ENCODE measurements at places on chromosomes 5 and 9.

DNA sequence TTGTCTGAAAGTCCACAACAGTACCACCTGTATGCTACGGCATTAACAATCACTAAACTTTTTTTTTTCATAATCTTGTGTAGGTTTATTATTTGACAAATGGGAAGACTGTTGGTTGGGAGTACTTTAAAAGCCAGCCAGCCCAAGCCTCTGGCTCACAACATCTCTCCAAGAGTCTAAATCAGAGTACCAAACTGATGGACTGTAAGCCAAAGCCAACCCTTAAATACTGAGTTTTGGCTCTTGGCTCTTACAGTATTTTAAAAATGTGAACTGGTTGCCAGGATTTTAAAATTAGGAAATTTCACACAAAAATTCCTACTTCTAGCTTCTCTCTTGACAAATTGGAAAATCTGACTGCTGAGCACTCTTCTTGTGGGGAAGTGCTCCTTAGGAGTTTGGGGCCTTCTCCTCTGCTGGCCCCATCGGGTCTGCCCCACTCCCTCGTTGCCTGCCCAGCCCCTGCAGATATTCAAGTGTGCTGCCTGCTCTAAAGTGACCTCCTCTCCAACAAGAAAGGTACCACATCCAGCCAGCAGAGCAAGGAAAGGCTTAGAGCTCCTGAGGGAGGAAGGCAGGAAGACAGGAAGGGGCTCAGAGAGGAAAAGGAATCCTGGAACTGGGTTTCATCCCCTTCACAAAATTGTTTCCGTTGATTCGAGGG lies 21.8 kb upstream of the TMOD1 start:
- DNase-seq = no peak

GRCh38 chr9:124496463-124496862 lies 10.7 kb downstream of the NR5A1 start:
- DNase-seq = no peak

- DNase-seq = no peak
These were observed 26.0 kb downstream of the ERCC6L2 start for GRCh38 chr9:95901506-95901905.

DNA sequence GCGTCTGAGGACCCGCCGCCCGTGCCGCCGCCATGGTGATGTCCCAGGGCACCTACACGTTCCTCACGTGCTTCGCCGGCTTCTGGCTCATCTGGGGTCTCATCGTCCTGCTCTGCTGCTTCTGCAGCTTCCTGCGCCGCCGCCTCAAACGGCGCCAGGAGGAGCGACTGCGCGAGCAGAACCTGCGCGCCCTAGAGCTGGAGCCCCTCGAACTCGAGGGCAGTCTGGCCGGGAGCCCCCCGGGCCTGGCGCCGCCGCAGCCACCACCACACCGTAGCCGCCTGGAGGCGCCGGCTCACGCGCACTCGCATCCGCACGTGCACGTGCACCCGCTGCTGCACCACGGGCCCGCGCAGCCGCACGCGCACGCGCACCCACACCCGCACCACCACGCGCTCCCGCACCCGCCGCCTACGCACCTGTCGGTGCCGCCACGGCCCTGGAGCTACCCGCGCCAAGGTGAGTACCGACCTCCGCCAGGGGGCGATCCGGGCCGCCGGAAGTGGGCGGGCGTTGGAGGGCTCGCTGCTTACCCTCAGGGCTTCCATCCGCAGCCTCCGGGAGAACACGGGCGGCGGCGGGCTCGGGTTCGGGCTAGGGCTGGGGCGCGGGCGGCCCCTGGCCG lies 8.5 kb downstream of the PRR7 start:
- no peak for DNase-seq

- no peak for DNase-seq
These were observed 1201.4 kb upstream of the C9orf72 start for GRCh38 chr9:28774433-28775235.

- DNase-seq = no peak
These were observed 214.2 kb downstream of the TMEM232 start for GRCh38 chr5:110512266-110512665.

- DNase-seq = no peak
These were observed 101.6 kb upstream of the BASP1 start for GRCh38 chr5:17115855-17116254.

- no peak for DNase-seq
These were observed 449.4 kb upstream of the CDH10 start for GRCh38 chr5:25094219-25094618.
